ENCODE measurements at places on chromosomes 6 and 20.

GRCh38 chr20:49387581-49387939 lies 94.9 kb downstream of the KCNB1 start:
- no peak for DNase-seq

DNA sequence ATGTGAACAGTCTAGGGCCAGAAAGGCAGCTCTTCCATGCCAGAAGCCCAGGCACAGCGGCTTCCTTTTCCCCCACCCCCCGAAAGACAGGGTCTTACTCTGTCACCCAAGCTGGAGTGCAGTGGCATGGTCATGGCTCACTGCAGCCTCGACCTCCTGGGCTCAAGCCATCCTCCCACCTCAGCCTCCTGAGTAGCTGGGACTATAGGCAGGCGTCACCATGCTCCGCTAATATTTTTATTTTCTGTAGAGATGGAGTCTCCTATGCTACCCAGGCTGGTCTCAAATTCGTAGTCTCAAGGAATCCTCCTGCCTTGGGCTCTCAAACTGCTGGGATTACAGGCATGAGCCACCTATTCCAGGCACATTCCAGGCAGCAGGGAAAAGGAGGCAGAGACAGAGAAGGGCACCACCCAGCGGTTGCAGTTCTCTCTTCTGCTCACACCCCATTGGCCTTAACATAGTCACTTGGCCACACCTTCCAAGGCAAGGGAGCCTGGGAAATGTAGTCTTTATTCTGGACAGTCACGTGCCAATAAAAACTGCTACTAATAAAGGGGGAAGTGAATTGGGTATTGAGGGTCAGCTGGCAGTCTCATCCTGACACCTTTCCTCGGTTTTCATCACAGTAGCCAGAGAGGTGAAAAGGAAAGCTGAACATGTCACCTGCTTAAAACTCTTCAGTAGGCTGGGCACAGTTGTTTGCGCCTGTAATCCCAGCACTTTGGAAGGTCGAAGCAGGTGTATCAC lies 205.9 kb downstream of the ZMYND8 start:
- DNase-seq: peak; percentile 37

DNA sequence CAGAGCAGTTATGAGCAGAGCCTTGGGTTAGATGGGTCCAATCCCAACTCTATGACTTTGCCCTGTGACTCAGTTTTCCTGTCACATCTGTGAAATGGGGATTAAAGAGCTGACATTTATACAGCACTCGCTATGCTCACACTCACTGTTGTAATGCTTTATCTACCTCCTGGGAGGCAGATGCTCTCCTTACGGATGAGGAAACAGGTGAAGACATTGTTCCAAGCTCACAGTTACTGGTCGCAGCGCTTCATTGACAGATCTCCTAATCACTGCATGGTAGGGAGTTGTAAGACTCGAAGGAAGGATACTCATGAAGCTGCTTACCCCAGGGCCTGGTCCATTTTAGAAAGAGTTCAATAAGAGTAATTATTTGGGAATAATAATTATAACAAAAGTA lies 2.9 kb upstream of the MYLK2 start:
- no peak for DNase-seq

DNA sequence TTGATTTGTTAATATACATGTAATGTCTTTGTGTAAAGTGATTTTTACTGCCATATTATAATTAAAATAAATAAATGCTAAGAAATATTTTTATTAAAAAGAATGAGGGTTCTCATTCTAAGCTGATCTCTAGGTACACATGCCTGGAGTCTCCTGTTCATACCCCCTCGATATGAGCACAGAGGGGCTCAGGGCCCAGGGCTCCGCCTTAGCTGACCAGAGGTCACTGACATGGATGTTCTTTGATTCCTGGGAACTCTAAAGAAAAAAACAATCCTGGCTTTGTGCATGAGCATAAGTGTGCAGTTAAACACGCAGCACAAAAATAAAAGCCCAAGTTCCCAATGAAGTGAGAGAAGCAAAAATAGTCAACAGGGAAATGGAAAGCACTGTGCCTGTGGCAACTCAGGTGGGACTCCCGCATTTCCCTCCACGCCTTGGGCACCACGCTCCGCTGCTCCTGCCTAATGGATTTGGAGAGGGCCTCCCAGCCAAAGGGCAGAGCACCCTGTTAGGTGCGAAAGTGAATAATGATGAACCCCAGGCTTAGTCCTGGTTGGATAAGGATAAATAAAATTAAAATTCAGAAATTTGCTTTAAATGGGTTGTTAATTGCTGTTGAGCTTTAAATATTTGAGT lies 33.3 kb upstream of the QKI start:
- DNase-seq: no peak

GRCh38 chr6:41497994-41498393 lies 48.2 kb upstream of the FOXP4 start:
- no peak for DNase-seq

GRCh38 chr20:9040863-9041524 lies 27.9 kb upstream of the PLCB4 start:
- DNase-seq: no peak

- no peak for DNase-seq
These were observed 671.2 kb downstream of the COL12A1 start for GRCh38 chr6:74534465-74535211.

GRCh38 chr6:43897571-43898302 lies 127.7 kb downstream of the VEGFA start:
- DNase-seq: no peak

Data from progenitor cell of endocrine pancreas (in vitro differentiated cells).